ENCODE measurements at places on chromosomes 3 and 15.

GRCh38 chr3:99866261-99866761 lies 48.6 kb downstream of the CMSS1 start:
- no peak for DNase-seq

- DNase-seq: no peak
Observed at GRCh38 chr15:70866982-70867641, 13.2 kb upstream of the LARP6 start.

GRCh38 chr15:60678632-60679031 lies 199.7 kb upstream of the ICE2 start:
- DNase-seq: no peak

DNA sequence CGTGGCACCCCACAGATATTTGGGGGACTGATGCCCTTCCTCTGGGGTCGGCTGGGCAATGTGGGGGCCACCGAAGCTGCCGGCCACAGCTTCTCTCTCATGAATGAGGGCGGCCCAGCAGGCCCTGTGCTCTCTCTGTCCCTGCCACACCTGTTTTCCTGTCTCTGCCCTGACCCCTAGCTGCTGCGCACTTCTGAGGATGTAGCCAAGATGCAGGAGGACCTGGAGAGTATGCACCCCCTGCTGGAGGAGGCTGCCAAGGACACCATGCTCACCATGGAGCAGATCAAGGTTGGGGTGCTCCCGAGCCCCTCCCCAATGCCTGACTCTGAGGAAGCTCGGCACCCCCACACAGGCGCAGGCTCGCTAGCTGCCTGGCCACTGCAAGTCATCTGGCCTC lies 59.7 kb downstream of the SEMA3G start:
- peak; percentile 10 for DNase-seq

GRCh38 chr3:73827725-73828211 lies 203.0 kb upstream of the PDZRN3 start:
- DNase-seq: no peak

- peak; percentile 26 for DNase-seq
Observed at GRCh38 chr3:14199641-14200040, 21.0 kb downstream of the LSM3 start.

GRCh38 chr3:1404270-1404962 lies 311.6 kb downstream of the CNTN6 start:
- peak; percentile 3 for DNase-seq

- no peak for DNase-seq
Observed at GRCh38 chr3:138775254-138775595, 59.5 kb downstream of the PIK3CB start.

DNA sequence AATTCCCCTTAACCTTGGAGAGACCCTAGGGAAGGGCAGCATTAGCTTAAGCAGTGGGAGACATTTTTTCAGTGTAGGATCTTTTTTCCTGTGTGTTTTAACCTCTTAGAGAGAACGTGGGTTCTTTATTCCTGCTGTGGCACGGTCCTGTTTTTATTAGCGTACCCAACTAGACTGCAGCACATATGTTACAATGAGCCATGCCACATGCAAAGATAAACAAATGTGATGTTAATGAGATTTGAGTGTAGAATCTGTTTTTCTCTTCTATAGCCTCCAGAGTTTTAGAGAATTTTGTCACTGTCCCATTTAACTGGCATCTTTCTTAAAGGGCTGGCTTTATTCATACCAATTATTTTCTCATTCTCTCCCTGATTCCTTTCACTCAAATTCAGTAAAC lies 347.5 kb downstream of the CNTN4 start:
- no peak for DNase-seq

DNA sequence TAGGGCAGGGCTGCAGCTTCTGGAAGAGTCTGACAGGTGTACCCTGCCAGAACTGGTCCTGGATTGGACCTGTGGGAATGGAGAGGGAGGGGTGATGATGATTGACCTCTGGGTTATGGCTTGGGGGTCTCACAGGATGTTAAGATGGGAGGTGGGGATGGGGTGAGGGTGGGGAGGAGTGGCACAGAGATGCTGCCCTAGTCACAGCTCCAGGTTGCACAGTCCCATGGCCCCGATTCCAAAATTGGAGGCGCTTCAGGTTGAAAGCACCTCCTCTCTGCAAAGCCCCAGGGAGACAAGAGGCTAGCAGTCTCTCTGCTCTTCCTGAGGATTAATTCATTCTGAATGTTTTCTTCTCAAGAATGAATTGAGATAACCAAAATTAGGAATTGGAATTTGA lies 101.4 kb downstream of the FAM43A start:
- DNase-seq: no peak

GRCh38 chr3:32303399-32303747 lies 64.9 kb downstream of the CMTM8 start:
- no peak for DNase-seq

GRCh38 chr3:27500035-27500434 lies 15.9 kb upstream of the SLC4A7 start:
- DNase-seq: no peak

Measured in thyroid gland (tissue), 4 donors.